CD4-positive, alpha-beta T cell treated with Interleukin-1 beta for 1 hour (primary cell): ENCODE measurements at places on chromosomes 5 and 9.

DNA sequence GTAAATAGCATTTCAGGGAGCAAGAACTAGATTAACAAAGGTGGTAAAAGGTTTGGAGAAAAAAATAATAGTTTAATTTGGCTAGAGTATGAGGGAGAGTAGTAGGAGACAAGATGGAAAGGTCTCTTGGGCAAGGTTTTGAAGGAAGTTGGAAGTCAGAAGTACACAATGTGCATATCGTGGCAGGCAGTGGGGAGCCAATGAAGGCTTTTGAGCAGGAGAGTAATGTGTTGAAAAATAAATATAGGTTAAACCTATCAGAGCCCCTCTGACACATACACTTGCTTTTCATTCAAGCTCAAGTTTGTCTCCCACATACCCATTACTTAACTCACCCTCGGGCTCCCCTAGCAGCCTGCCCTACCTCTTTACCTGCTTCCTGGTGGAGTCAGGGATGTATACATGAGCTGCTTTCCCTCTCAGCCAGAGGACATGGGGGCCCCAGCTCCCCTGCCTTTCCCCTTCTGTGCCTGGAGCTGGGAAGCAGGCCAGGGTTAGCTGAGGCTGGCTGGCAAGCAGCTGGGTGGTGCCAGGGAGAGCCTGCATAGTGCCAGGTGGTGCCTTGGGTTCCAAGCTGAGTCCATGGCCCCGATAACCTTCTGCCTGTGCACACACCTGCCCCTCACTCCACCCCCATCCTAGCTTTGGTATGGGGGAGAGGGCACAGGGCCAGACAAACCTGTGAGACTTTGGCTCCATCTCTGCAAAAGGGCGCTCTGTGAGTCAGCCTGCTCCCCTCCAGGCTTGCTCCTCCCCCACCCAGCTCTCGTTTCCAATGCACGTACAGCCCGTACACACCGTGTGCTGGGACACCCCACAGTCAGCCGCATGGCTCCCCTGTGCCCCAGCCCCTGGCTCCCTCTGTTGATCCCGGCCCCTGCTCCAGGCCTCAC, at the start of gene CA9:
TSS of gene CA9 (plus strand) at position 797 of the 893 bp plus-strand sequence. CDS start at position 829, 32 bp downstream.
- no peak for DNase-seq

GRCh38 chr5:17426104-17426749, 71.8 kb upstream of the TAF11L2 start:
- no peak for DNase-seq

- DNase-seq = no peak
These were observed 735 bp downstream of the IDNK start for GRCh38 chr9:83623679-83624076.

DNA sequence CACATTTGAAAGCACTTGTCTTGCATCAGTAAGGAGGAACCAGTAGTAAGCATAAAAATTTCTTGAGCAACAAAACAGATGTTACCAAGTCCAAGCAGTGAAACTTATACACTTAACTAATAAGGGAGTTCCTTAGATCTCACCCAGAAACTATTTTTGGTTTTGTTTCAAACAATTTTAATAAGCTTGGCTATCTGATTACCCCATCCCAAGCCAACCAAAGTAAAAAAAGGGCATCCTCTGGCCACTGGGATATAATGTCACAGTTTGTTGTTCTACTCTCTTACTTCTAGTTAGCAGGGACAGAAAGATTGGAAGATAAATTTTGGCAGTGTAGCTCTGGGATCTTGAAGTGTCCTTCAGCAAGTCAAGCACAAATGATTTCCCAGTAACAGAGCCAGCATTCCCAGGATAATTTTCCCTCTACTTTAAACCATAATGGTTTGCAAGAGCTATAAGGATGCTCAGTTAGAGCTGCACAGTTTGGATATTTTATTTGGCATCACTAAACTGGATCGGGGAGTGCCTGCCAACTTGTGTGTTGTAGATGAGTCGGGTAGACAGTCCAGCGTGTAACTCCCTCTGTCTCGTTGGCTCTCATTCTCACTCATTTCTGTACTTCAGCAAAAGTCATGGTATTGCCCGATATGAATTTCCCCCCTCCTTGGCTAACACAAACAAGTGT, 161.9 kb upstream of the HMHB1 start:
- DNase-seq = no peak

GRCh38 chr5:14545308-14545707, 36.3 kb upstream of the OTULINL start:
- no peak for DNase-seq

- DNase-seq = no peak
These were observed 97.5 kb downstream of the PIP5K1B start for GRCh38 chr9:68802525-68803015.

- DNase-seq = no peak
These were observed 98.7 kb downstream of the TLE4 start for GRCh38 chr9:79670269-79670961.

DNA sequence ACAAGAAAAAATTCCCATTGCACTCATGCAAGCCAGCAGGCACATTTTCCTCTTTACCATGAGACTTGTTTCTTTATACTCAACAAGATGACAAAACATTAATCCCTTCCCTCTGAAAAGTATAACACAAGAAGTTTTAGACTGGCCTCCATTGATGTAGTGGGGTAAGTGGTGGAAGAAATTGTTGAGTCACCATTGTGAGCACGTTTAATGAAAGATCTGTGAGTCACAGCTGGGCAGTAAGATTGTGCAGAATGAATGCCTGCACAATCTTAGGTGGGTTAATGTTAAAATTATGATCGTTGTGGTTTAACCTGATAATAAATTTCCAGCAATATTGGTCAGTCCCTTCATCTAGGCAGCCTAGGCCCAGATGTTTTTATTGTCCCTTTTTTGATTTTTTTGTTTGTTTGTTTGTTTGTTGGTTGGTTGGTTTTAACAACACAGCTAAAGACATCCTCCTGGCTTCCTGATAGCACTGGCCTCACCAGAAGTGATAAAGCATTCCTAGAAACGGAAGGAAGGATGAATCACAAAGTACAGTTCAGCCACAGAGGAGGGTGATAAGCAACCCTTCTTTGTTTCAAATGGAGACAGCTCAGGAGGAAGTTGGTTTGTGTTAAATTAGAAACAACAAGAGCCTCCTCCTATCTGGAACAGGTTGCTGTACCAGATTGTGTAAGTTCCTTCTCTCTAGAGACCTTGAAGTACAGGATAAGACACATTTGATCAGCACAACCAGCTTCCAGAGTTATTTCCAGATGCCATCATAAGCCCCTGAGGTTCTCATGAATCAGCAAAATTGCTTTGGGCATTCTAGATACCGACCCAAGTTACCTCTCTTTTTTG, 40.3 kb downstream of the SLC24A2 start:
- DNase-seq = no peak

GRCh38 chr5:56525113-56525512, 290.2 kb upstream of the MAP3K1 start:
- DNase-seq = no peak

- no peak for DNase-seq
These were observed at the start of gene PCDH1 for GRCh38 chr5:141878186-141878710. TSS of gene PCDH1 (minus strand) at chr5:141878410. CDS start at chr5:141878262, 148 bp downstream.

DNA sequence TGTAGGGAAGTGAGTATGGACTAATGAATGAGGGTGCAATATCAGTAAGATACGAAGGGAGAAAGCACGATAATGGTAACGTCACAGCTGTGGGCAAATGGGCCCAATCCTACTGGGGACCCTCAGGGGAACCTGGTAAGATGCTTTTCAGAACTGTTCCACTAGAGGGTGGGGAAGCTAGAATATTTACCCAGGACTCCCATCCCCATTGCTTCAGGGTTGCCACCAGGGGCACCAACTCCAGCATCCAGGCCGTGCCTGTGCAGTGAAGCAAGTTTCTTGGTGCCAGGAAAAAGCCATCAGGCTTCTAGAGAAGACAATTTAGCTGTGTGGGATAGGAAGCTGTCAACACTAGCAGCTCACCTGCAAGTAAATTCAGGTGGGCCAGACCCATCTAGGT, 409.3 kb downstream of the AGTPBP1 start:
- DNase-seq = no peak

- no peak for DNase-seq
These were observed 70.8 kb downstream of the FAT2 start for GRCh38 chr5:151520294-151520693.

DNA sequence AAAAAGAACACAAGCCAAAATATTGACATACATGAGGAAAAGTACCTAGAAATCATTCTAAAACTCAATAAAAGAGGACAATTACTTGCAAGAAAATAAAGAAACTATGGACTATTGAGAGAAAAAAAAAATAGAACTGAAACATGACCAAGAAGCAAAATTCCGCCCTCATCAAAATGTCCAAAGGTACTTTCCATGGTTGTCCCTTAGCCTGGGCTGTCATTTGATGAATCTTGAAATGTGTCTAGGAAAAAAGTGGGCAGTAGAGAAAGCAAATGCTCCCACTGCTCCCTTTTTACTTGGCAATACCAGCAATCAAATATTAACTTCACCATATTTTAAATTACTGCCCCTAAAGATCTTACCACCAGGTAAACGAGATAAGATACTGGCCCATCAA, 10.8 kb downstream of the NRG2 start:
- DNase-seq = no peak

DNA sequence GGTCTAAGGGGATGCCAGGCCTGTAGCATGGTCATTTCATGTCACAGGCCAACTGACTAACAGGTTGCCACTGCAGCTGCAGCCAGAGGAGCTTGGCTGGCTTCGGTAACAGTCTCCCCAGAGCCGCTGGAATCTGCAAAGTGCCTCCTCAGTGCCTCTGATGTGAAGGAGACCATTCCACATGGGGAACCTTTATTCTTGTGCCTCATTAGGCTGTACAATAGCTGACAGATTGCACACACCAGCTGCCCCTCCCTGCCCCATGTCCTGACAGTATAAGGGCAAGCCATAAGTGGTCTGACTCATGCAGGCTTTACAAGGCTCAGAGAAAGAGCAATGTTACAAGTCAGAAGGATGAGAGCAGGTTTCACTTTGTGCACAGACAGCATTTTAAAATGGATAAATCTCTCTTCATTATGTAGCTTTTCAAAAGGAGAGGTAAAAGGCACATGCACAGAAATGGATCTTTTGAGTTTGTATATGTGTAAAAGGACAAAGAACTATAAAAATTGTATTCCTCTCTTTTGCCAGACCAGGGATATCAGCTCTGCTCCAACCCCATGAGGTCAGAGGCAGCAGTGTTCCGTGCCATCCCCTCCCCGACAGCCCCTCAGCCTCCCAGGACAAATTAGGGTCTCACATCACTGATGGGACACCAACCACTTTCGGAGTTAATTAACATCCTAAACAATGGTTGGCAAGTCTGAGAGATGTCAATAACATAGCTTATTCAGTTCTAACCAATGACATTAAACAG, 467.8 kb downstream of the TMEM232 start:
- DNase-seq = no peak

DNA sequence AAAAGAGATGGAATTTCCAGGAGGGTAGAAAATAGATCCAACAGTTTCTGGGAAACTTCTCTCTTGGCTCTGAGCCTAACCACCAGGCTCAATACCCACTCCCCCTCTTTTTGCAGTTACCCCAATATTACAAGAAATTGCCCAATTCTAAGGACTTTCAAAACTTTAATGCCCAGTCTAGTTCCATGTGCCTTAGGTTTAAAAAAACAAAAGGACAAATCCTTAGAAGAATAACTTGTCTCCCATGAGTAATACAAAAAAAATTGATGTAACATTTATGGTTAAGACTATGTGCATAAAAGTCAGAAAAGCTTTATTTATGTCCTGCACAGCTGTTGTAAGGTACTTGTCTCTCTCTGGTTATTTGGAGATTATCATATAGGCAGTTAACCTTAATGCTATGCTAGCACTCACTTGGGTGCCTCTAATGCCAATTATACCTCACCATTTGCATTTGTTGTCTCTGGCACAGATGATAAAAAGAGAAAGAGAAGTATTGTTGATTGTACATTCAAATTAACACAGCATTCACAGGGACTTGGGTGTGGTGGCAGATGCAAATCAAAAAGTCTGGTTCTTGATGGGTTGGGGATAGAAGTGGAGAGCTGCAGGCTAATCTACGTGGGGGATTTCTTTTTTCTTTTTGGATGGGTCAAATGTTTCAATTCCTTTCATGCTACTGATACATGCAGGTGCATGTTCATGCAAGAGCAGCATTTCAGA, 159.4 kb downstream of the PIK3R1 start:
- no peak for DNase-seq

GRCh38 chr5:159210210-159210661, 883 bp upstream of the RNF145 start:
- DNase-seq = peak; percentile 28

DNA sequence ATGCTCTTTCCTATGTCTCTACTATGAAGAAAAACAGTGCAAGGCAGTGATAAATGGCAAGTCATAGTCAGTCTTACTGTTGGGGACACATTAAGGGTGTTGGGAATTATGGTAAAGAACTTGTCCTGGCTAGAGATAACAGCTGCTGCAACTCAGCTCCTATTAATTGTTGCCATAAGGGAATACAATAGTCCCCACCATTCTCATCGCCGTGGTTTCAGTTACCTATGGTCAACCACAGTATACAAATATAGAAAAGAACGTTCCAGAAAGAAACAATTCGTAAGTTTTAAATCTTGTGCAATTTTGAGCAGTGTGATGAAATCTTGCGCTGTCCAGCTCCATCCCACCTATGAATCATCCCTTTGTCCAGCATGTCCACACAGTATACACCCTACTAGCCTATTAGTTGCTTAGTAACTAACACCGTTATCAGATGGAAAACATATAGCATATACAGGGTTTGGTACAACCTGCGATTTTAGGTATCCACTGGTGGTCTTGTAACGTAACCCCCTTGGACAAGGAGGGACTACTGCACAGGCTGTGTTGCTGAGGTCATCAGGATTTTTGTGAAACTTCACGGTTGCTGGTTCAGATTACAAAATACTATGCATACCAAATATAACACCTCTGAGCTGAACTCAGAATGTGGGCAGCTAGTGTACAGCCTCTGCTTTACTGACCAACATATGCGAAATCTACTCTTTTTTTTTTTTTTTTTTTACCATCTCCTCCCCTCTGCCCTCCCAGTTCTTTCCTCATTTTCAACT, 53.5 kb downstream of the ZFR start:
- DNase-seq = no peak

DNA sequence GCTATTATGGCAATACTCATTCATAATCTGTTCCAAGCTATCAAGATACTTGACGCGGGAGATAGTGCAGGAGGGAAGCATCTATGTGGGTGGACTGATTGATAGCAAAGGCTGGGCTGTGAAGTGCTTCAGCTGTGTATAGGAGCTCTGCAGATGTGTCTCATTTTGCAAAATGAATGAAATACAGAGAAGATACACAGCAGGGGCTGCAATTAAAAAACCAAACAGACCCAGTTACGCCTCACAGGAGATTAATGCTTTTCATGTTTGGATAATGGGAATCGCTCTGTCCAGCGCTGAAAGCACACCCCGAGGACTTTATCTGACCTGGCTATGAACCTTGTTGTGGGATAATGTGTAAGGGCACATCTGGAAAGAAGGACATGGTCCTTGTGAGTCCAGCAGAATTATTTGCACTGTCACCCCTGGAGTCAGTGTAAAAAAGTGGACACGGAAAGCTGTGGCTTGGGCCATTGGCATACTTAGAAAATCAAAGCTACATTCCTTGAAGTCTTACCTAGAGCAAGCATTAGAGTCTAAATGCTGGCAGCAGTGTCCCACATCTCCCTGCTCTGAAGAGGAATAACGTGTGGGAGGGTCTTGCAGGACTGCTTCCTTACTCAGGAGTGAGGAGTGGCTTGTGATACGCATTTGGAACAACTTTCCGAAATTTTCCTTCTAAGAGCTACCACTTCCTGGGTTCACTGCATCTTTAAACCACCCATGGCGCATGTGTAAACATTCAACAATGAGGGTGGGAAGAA, 2.6 kb downstream of the SH3RF2 start:
- DNase-seq = no peak
